NCI-H2081 (cell line): ENCODE measurements at places on chromosomes 6 and 20.

DNA sequence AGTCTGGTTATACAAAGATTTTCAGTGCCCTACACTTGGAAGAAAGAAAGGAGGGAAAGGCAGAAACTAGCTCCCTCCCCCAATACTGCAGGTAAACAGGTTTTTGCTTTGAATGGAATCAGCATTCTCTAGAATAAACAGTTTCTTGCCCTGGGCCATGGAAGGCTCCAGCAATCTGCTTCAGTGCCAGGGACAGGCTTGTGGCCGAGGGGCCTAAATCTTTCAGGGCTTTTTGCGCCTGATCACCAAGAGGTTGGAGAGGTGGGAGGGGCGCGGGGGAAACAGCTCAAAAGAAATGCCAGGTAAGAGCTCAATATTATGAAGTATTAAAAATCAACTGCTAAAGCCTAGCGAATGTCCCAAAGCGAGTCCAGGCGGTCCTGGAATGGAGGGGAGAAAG lies 23.8 kb downstream of the TFAP2B start:
- no peak for DNase-seq

DNA sequence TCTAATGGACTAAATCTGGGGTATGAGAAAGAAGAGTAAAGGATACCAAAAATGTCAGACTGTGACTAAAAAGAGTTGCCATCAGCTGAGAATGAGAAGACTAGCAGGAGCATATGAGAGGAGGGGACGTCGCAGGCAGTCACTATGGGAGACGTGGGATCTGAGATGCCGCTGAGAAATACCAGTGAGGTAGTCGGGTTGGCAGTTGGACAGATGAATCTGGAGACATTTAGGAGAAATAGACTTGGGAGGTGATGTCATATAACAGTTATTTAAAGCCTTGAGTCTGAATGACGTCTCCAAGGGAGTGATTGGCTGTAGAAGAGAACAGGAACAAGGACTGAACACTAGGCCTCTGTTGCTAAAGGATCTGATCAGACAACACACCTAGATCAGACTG lies 51.5 kb upstream of the TRIM26 start:
- DNase-seq = no peak

DNA sequence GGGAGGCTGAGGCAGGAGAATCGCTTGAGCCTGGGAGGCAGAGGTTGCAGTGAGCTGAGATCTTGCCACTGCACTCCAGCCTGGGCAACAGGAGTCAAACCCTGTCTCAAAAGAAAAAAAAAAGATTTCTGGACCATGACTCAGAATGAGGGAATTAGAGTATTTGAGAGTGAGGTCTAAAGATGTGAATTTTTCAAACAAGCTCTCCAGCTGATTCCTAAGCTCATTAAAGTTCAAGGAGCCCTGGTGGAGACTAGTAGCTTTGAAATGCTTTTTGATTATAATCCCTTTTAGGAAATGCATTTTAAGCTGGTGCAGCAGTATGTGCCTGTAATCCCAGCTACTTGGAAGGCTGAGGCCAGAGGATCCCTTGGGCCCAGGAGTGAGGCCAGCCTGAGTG lies 21.8 kb upstream of the SRF start:
- no peak for DNase-seq

- no peak for DNase-seq
Observed at GRCh38 chr20:46631874-46632446, 19.3 kb downstream of the SLC13A3 start.

- no peak for DNase-seq
Observed at GRCh38 chr6:18742406-18742805, 355.3 kb downstream of the RNF144B start.

DNA sequence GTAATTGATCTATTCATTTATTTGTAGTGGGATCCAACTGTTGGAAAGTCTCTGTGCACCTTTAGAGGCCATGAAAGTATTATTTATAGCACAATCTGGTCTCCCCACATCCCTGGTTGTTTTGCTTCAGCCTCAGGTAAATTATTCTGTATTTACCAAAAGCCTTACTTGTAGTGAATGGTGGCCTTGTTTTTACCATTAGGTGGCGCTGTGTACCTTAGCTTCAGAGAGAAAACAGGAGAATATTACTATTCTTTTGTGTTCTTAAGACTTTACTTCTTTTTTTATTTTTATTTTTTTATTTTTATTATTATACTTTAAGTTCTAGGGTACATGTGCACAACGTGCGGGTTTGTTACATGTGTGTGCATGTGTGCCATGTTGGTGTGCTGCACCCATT lies 23.7 kb downstream of the PEX7 start:
- peak; percentile 28 for DNase-seq

GRCh38 chr6:157725836-157726235 lies 97.2 kb upstream of the SNX9 start:
- no peak for DNase-seq

DNA sequence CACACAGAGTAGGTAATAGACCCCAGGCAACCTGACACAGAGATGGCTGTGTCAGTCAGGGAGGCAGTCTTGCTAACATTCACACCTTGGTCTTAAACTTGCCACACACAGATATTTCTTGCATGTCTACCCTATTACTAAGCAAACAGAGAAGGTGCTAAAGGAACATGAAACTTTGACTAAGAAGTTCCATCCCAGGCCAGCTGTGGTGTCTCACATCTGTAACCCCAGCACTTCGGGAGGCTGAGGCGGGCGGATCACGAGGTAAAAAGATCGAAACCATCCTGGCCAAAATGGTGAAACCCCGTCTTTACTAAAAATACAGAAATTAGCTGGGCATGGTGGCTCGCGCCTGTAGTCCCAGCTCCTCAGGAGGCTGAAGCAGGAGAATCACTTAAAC lies 222.4 kb upstream of the JARID2 start:
- DNase-seq = no peak

GRCh38 chr6:39933669-39934130 lies 562 bp downstream of the MOCS1 start:
- DNase-seq = no peak

DNA sequence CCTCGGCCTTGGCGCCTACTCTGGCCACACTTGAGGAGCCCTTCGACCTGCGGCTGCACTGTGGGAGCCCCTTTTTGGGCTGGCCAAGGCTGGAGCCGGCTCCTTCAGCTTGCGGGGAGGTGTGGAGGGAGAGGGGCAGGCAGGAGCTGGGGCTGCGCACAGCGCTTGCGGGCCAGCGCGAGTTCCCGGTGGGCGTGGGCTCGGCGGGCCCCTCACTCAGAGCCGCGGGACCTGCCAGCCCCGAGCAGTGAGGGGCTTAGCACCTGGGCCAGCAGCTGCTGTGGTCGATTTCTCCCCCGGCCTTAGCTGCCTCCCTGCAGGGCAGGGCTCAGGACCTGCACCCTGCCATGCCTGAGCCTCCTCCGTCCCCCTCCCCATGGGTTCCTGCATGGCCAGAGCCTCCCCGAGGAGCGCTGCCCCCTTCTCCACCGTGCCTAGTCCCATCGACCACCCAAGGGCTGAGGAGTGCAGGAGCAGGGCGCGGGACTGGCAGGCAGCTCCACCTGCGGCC lies 136.8 kb downstream of the EPHA7 start:
- no peak for DNase-seq

GRCh38 chr6:6559994-6560570 lies 28.4 kb upstream of the LY86 start:
- no peak for DNase-seq

GRCh38 chr6:161596807-161597520 lies 323.1 kb upstream of the AGPAT4 start:
- DNase-seq = no peak

DNA sequence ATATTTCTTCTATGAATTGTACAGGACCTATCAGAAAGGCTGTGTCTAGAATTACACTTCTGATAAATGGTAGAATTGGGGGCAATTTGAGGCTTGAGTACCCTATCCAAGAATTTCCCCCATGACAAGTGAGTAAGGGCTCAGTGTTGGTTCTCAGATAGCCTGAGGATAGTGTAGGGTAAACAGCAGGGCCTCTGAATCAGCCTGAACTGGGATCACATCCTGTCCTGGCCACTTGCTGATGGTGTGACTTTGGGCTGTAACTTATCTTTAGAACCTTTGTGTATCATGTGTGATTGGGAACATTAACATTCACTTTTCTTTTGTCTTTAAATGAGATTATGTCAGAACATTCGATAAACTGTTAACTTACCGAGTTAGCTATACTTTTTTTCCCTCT lies 151.0 kb downstream of the CLIC5 start:
- no peak for DNase-seq

DNA sequence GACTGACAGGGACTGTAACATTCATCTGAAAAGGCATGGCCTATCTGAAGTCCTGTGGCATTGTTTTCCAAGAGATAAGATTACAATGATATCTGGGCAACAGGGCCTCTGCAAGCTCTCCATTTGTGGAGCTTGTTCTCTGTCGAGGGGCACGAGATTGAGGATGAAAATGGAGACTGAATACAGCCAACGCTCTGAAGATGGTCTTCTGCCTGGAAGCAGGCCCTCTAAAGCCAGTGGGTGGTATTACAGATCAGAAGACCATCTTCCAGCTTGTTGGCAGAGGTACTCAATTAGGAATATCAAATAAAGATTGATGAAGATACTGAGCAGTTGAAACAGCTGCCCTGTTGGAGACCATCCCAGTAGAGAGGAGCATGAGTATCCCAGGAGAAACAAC lies 288.2 kb downstream of the CENPW start:
- no peak for DNase-seq

- DNase-seq = no peak
Observed at GRCh38 chr6:142879076-142879475, 65.9 kb downstream of the HIVEP2 start.

DNA sequence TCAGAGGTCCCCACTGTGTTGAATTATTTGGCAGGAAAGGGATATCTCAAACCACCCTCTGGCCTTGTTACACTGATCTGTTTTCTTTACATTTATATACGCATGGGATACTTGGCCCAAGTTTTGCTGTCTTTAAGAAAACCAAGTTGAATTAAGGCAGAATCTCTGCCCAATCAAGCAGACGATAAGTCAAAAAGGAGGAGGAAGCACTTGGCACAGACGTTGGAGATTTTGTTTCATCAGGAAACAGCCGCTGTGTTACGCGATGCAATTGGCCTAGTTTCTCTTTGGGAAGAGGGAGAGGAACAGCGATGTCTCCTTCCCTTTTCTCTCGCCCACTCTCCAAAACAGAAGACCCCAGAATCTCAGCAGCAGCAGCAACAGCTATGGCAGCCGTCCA lies 20.2 kb upstream of the NAA20 start:
- DNase-seq = no peak

- no peak for DNase-seq
Observed at GRCh38 chr20:45253261-45253660, 1.1 kb downstream of the SLPI start.

DNA sequence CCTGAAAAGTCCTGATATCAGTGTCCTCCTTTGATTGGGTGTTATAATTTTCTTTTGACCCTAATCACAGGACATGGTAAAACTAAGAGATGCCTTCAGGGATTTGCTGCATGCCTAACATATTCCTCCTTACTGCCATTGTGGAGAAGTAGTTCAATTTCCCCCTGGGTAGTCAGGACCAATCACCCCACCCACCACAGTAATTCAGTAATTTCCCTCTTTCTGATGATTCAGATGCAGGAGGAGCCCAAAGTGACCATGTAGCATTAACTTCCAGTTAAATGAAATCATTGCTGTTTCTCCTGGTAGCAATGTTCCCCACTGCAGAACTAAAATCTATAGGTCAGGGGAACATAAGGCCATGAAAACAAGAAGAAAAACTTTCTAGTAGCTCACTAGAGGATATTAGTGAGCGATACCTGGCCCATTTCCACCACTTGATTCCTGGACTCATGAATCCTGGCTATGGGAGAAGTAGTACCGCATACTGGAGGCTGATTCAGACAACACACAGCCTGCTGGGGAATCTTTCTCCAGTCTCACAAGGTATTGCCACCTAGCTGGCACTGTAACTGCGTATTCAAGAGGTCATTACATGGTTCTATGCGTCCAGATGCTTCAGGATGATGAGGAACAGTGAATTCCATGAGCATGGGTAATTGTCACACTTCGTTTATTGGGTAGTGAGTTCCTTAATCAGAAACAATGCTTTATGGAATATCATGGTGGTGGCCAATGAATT lies 561.2 kb downstream of the HAO1 start:
- no peak for DNase-seq

DNA sequence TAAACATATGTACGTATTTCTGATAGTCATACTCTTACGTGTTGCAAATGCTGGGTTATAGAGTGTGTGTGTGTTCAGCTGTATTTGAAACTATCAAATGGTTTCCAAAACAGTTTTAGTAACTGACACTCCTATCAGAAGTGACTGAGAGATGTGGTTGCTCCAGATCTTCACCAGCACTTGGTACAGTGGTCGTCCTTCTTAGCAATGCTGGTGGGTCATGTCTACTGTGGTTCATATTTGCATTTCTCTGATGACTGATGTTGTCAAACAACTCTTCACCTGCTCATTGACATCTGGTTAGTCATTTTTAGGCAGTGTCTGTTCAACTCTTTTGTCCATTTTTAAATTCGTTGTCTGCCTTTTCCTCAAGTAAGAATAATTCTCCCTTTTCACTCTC lies 259.3 kb downstream of the KIF16B start:
- no peak for DNase-seq

GRCh38 chr6:130958468-130958867 lies 104.6 kb downstream of the EPB41L2 start:
- no peak for DNase-seq

DNA sequence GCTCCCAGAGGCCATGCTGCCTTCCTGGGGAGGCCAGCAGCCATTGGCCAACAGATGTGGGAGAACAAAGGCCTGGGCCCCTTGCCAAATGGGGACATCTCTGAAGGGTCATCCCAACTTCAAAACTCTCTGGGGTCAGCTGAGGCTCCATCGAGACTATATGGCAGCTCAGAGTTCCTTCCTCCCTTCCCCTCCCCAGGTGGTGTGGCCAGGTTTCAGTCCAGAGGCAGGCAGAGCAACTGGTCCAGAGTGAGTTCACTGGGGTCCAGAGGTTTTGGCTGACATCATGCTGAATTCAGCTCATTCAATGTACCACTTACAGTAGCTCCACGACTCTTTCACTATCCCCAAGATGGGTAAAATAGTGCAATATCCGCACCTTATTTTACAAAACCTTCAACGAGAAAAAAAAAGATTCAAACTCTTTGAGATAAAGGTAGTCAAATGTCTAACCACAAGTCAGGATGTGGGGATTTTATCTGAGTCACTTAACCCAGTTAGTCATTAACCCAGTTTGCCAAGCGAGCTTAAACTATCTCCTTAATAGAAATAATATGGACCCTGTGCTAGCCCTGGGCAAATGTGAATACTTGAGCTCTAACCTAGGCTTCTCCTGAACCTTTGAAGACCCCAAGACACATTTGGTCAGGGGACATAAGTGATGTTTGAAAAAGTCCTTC lies 108.4 kb upstream of the PLEKHG1 start:
- no peak for DNase-seq

DNA sequence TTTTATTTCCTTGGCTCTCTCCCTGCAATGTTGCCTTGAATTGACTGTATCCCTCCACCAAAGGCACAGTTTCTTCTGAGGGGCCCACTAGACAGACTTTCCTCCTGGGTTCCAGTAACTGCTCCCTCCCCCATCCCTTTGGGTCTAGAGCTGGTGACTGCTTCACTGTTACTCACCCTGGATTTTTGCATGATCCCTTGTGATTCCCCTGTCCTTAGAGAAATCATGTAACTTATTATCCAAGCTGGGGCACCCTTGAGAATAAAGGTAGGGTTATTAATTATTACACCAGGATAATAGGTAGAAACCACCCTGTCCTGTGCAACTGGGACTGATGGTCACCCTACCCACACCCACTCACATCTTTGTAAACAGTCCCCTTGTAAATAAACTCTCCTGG lies 67.5 kb upstream of the FYN start:
- no peak for DNase-seq

- no peak for DNase-seq
Observed at GRCh38 chr6:38549795-38550194, 89.9 kb downstream of the BTBD9 start.
